CD4-positive, alpha-beta T cell treated with Interleukin-12 subunit alpha and Interleukin-12 subunit beta, for 1 hour (primary cell): ENCODE measurements at places on chromosomes 3 and 15.

GRCh38 chr3:114626751-114627150 lies 332.9 kb downstream of the TIGIT start:
- no peak for DNase-seq

GRCh38 chr15:29100486-29101000 lies 169.1 kb downstream of the NSMCE3 start:
- no peak for DNase-seq

GRCh38 chr3:42590989-42591756 lies 513 bp downstream of the SS18L2 start:
- DNase-seq: no peak

GRCh38 chr3:13561967-13562366 lies 13.0 kb downstream of the FBLN2 start:
- no peak for DNase-seq

DNA sequence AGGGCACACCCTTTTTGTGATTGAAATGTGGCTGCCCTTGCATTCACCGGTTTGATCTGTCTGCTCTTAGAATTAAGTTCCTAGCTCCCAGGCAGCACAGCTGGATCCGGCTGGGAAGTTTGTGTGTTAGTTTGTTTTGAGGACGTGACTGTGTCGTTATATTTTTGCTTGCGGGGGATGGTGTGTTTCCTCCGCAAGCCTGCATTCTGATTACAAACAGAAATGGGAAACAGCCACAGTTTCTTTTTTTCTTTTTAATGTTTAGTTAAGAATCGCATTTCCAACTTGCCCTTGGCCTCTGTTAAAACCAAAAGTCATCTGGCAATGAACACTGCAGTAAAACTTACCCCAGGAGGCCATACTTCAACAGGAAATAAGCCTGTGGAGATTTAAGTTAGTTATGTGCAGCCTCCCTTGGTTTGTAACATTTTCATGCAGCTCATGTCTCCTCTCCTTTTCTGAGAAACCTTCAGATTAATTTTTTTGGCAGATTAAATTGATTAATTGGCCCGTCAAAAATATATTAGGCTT lies 888 bp downstream of the TMOD3 start:
- peak; percentile 13 for DNase-seq

DNA sequence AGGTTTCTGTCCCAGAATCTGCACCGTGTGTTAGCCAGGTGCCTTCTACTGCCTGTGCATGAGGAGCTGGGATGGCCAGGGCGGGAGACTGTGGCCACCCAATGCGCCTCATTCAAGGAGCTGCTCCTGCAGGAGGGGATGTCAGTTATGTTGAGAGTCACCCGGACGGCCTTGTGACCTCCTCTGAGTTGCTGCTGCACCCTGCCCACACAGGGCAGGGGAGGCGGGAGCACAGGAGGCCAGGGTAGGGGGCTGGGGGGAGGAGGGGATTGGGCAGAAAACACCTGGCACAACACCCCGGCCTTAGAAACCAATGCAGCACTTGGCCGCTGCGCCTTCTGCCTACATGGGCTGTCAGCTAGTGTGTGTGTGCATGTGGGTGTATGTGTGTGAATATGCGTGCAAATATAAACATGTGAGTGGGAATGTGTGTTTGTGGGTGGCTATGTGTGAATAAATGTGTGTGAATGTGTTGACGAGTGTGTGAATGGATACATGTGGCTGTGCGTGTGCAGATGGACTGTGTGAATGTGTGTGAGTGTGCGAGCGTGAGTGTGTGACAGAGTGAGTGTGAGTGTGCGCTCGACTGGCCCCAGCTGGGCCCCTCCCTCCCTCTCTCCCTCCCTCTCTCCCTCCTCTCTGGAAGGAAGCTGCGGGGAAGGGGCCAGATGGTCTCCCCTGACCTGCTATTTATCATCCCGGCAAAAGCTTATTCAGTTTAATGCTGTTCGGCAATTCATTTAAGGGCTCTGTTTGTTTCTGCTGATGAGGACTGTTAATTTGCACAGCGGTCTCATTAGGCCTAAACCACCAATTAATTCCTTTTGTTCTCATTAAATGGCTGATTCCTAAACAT lies 106.9 kb downstream of the TLE3 start:
- no peak for DNase-seq
